ENCODE measurements at places on chromosomes 5 and 9. TPM values are rescaled to one million over a fixed set of nuclear protein-coding genes. Genes with fewer than 3 reads are reported as not detected.

SPINK13 gene
- total RNA-seq = not detected

PCDHGA9 gene
- total RNA-seq = not detected

BNIP1 gene
- 13.0 TPM for total RNA-seq

PCDHA9 gene
- total RNA-seq = not detected

ABLIM3 gene
- total RNA-seq = 0.61 TPM

FSD1L gene
- total RNA-seq = 3.4 TPM

PRRX2 gene
- not detected for total RNA-seq

LMNB1 gene
- total RNA-seq = 105 TPM

CER1 gene
- not detected for total RNA-seq

GABRA6 gene
- not detected for total RNA-seq

NIPAL4 gene
- 0.65 TPM for total RNA-seq

ST8SIA4 gene
- total RNA-seq = 42.8 TPM

CXCL14 gene
- not detected for total RNA-seq

TRIM23 gene
- 8.0 TPM for total RNA-seq

CD274 gene
- total RNA-seq = 42.2 TPM

CD14 gene
- total RNA-seq = 0.39 TPM

EPB41L4B gene
- total RNA-seq = 0.06 TPM

FGF18 gene
- 0.19 TPM for total RNA-seq

ARSK gene
- 7.8 TPM for total RNA-seq

GPX3 gene
- total RNA-seq = not detected

SPINK6 gene
- total RNA-seq = not detected

ARID3C gene
- 0.17 TPM for total RNA-seq

FAM221B gene
- total RNA-seq = not detected

PLEKHG4B gene
- total RNA-seq = 0.11 TPM

KCNMB1 gene
- total RNA-seq = not detected

PCDHB11 gene
- total RNA-seq = not detected

WDR38 gene
- total RNA-seq = not detected

DEPDC1B gene
- total RNA-seq = 29.5 TPM

TPPP gene
- total RNA-seq = 1.4 TPM

ZFP37 gene
- 1.6 TPM for total RNA-seq

RMRP gene
- 5,785 TPM for total RNA-seq

CCDC152 gene
- 0.79 TPM for total RNA-seq

MOB3B gene
- total RNA-seq = 0.17 TPM

C9orf152 gene
- total RNA-seq = not detected

RABL6 gene
- total RNA-seq = 51.5 TPM

ADGRV1 gene
- total RNA-seq = 0.45 TPM

PCDHGC5 gene
- not detected for total RNA-seq

CAVIN4 gene
- 0.32 TPM for total RNA-seq

PCDHB10 gene
- not detected for total RNA-seq

KIF12 gene
- not detected for total RNA-seq

TNIP1 gene
- 609 TPM for total RNA-seq

TSPAN17 gene
- 53.0 TPM for total RNA-seq

SOX30 gene
- total RNA-seq = 1.0 TPM

SYK gene
- 0.37 TPM for total RNA-seq

OGN gene
- total RNA-seq = not detected

PHF24 gene
- total RNA-seq = not detected

C5orf52 gene
- total RNA-seq = not detected

MLANA gene
- not detected for total RNA-seq

CNTLN gene
- 1.2 TPM for total RNA-seq

GABRB2 gene
- not detected for total RNA-seq

DRD1 gene
- total RNA-seq = not detected
